ENCODE measurements at places on chromosomes 13 and 19. TPM values are rescaled to one million over a fixed set of nuclear protein-coding genes. Genes with fewer than 3 reads are reported as not detected.

The TUBB4A gene
- total RNA-seq: 106 TPM

- DNase-seq: no peak
These were observed 101.7 kb upstream of the MCF2L start for GRCh38 chr13:112867301-112867711.

DNA sequence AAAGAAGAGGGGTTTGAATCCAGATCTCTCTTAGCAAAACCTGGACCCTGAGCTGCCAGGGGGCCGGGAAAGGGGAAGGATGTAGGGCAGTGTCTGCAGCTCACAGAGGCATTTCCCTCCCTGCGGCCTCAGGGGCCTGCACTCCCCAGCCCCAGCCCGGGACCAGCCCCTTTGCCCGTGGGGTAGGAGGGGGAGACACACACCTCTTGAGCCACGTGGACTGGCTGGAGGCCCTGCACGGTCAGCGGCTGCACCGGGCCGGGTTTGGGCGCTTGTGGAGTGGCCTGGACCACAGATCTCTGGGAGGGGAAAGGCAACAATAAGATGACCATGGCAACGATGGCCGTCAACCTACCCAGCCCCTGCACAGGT is 26.9 kb downstream of the RFX1 start:
- DNase-seq: no peak

DNA sequence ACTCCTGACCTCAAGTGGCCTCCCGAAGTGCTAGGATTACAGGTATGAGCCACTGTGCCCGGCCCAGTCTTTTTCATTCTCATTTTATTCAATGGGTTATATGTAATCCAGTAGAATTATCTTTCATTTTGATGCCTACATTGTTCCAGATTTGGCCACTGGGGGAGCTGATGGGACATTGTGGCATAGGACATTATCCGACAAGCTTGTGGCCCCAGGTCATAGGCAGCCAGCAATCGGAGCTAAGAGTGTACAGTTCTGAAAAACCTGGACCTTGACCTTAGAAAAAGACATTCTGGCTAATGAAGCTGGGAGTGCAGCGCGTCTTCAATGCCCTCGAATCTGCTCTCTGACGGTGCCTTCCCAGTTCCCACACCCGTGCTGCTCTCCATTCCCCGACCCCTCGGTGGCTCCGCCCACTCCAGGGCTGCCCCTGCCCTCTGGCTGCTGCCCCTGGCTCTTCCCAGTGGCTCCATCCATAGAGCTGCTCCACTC is 108.7 kb downstream of the TEX29 start:
- peak; percentile 59 for DNase-seq

GRCh38 chr13:50400035-50400726 is 384.9 kb downstream of the KCNRG start:
- DNase-seq: peak; percentile 65

The SLC25A41 gene
- 0.41 TPM for total RNA-seq

The MYH14 gene
- 0.82 TPM for total RNA-seq

DNA sequence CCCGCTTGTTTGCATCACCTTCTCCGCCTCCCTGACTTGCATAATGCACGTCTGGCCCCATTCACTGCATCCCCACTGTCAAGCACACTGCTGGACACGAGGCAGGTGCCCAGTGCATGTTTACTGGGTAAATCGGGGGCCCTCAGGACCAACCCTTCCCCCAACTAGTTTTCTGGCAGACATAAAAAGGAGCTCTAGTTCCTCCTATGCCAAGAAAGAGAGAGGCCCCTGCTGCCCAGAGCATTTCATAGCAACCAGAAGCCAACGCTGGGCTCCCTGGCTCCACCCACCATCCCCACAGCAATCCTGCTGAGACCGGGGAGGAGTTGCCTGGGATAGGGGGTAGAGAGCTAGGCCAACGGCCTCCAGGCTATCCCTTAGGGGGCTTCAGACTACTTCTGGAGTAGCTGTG is 23.2 kb downstream of the ANKRD27 start:
- DNase-seq: peak; percentile 54
